Stimulated activated CD4-positive, alpha-beta T cell treated with anti-CD3 and anti-CD28 coated beads, TNF-alpha, amount 100 ng/mL, for 48 hours (primary cell): ENCODE measurements at places on chromosomes 1 and 21.
A peak's percentile ranks its signal among the peaks of the same experiment; 100 is the strongest.

- no peak for DNase-seq
Measured at GRCh38 chr1:43933386-43934100, at the start of gene ARTN. TSS of gene ARTN (plus strand) at chr1:43933801. CDS start at chr1:43935657, 1,856 bp downstream.

DNA sequence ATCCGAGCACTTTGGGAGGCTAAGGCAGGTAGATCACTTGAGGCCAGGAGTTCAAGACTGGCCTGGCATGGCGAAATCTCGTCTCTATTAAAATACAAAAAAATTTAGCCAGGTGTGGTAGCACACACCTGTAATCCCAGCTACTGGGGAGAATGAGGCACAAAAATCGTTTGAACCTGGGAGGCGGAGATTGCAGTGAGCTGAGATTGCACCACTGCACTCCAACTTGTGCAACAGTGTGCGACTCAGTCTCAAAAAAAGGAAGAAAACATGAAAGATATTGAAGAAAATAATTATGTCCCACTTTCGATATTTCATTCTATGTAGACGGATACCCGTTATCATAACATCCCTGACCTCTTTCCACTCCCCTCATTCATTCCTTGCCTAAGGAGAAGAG is 19.2 kb downstream of the TUT4 start:
- DNase-seq = no peak

DNA sequence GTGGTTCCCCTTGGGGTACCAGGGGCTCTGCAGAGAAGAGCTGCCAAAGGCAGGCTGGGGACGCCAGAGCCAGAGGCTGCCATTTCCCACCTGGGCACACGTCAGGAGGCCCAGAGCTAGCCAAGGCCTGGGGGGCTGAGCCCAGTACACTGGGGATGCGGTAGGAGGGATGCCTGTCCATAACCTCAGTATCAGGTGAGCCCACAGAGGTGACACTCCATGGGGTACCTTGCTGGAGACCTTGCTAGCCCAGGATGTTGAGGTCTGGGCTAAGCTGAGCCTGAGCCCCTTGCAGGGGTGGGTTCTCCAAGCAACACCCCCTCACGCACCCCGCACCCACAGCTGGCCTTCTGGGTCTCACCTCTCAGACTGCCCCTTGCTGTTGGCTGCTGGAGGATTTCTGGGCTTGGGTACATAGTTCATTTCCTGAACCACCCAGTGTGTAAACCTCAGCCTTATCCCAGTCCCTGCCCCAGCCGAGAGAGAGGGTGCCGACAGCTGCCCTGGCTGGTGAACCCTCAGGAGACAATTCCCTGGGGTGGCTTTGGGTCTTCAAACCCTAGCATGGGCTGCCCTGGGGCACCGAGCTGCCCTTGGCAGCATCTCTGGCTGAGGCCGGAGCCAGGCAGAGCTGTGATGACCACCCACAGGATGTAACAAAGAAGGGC is 92.5 kb upstream of the VAMP3 start:
- DNase-seq = no peak

GRCh38 chr1:169711469-169712308 is at the start of gene SELL:
TSS of gene SELL (minus strand) at chr1:169711620. CDS start at chr1:169711498, 122 bp downstream.
- DNase-seq = peak; percentile 68

GRCh38 chr1:209672705-209673630 is 2.2 kb upstream of the G0S2 start:
- peak; percentile 28 for DNase-seq

DNA sequence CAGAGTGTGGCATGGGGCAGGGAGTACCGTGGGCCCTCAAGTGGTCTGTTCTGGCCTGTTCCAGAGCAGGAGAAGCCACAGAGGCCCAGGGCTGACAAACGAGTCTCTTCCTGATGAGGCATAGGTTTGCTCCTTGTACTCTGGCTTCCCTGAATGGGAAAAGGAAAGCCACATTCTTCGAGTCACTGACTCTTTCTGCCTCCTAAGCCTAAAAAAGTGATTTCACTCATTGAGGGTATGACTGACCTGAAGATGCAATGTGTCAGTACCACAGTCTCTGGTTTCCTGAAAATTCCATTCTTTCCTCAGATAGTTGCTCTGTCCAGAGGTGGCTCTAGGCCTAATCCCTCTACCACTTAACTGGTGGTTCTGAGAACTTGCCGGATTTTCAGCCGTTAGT is 92.3 kb downstream of the KCNN3 start:
- DNase-seq = no peak
